ENCODE measurements at places on chromosomes 4 and X. TPM values are rescaled to one million over a fixed set of nuclear protein-coding genes. Genes with fewer than 3 reads are reported as not detected.
A peak's percentile ranks its signal among the peaks of the same experiment; 100 is the strongest.

- DNase-seq = peak; percentile 41
- H3K27ac ChIP-seq = no peak overlapping the region
- H3K4me1 ChIP-seq = no peaks in the 10 kb centered on the region
- H3K27me3 ChIP-seq = no peaks in the 10 kb centered on the region
Observed at GRCh38 chr4:176226736-176227135, 31.4 kb upstream of the SPATA4 start.

Gene TNMD
- total RNA-seq = not detected

Gene CXorf38
- total RNA-seq = 12.8 TPM

DNA sequence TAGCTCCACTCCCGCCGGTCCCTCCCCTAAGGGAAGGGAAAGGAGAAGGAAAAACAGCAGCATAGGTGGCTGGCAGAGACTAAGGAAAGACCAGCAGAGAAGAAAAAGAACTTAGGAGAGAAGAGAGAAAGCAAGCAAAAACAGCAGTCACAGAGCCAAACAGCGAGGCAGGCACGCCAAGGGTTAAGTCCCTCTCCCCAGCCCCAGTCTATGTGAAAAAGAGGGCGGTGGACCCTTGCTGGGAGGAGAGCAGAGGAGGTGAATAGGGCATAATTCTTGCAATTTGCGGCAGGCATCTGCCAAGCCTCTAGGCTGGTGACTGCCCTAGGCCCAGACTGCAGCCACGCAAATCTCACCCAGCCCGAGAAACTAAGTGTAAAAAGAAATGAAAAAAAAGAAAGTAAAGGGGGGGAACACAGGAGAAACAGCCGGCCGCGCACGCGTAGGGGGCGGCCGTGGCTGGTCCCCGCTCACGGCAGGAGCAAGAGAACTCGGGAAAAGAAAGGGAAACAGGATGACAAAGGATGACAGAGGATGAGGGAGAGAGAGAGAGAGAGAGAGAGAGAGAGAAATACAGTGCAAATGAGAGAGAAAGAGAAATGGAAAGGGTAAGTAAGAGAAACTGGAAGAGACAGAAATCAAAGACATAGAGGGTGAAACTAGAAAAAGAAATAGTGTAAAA lies 48.6 kb downstream of the MAGEA9 start:
- H3K4me3 ChIP-seq = peak overlapping the region; percentile 54
- H3K4me1 ChIP-seq = peaks cover 6% of the 10 kb centered on the region
- H3K27ac ChIP-seq = peak overlapping the region; percentile 81
- H3K36me3 ChIP-seq = no peaks in the 10 kb centered on the region
- DNase-seq = peak; percentile 24

- peak; percentile 2 for DNase-seq
- H3K36me3 ChIP-seq = no peaks in the 10 kb centered on the region
- H3K4me3 ChIP-seq = no peak overlapping the region
- H3K4me1 ChIP-seq = no peaks in the 10 kb centered on the region
Observed at GRCh38 chr4:106762666-106763443, 273.3 kb downstream of the DKK2 start.

DNA sequence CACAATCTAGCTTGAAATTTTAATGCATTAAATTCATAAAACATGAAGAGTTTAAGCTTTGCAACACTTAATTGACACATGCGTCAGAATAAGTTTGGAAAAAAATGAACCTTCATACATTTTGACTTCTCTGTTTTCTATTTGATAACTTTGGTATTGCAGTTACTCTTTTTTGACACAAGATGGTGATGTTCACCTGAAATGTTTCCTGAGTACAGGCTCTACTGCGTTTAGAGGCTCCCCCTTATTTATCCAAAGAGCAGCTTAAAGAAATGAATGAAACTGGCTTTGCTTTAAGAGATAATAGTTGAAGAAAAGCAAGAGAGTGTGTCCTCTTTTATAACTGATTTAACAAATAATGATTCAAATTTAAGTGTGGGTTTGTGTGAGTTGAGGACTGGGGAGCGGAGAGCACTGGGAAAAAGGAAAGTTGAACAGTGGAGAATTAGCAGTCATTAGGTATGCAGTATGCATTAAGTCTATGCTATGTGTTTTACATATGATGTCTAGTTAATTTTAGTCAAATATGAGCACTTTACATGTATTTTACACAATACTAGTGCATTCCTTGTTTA lies 180.6 kb upstream of the NUDT6 start:
- H3K27ac ChIP-seq = no peak overlapping the region
- H3K4me3 ChIP-seq = no peak overlapping the region
- DNase-seq = peak; percentile 33
- H3K27me3 ChIP-seq = no peaks in the 10 kb centered on the region
- no peaks in the 10 kb centered on the region for H3K4me1 ChIP-seq
- H3K36me3 ChIP-seq = no peaks in the 10 kb centered on the region

Gene ADH6
- not detected for total RNA-seq

Gene TSPAN7
- 3.5 TPM for total RNA-seq

DNA sequence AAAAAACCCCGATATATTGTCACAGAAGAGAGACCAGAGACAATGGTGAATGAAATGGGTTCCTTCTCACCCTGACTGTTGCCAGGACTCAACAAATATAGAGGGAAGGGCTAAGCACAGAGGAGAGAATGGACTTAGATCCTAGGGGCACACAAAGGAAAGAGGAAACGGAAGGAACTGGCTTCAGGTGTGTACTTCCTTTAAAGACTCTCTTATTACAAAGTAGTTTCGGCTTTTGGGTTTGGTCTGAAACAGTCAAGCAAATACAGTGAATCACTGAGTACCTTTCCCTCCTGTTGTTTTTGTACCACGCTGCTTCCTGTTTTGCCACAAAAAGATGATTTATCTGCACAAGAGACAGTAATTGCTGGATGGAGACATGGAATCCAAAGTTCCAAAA lies 46.1 kb upstream of the S100G start:
- no peak for DNase-seq
- no peaks in the 10 kb centered on the region for H3K27me3 ChIP-seq
- H3K4me3 ChIP-seq = no peak overlapping the region
- peak overlapping the region; percentile 59 for H3K27ac ChIP-seq
- peaks cover 12% of the 10 kb centered on the region for H3K4me1 ChIP-seq
- H3K36me3 ChIP-seq = no peaks in the 10 kb centered on the region

Gene EPHA5
- total RNA-seq = 1.3 TPM

- no peaks in the 10 kb centered on the region for H3K27me3 ChIP-seq
- no peak overlapping the region for H3K4me3 ChIP-seq
- no peak for DNase-seq
- H3K36me3 ChIP-seq = no peaks in the 10 kb centered on the region
- H3K4me1 ChIP-seq = no peaks in the 10 kb centered on the region
- no peak overlapping the region for H3K27ac ChIP-seq
Observed at GRCh38 chrX:121457096-121457495, 409.7 kb downstream of the GLUD2 start.

GRCh38 chrX:75228854-75229253 lies 45.0 kb upstream of the UPRT start:
- no peak overlapping the region for H3K27ac ChIP-seq
- H3K4me1 ChIP-seq = no peaks in the 10 kb centered on the region
- DNase-seq = no peak

Gene GAGE12J
- not detected for total RNA-seq

GRCh38 chr4:165597581-165598480 lies 219.0 kb downstream of the CPE start:
- DNase-seq = no peak
- H3K4me1 ChIP-seq = no peaks in the 10 kb centered on the region
- no peak overlapping the region for H3K27ac ChIP-seq
- no peaks in the 10 kb centered on the region for H3K27me3 ChIP-seq
- no peaks in the 10 kb centered on the region for H3K36me3 ChIP-seq

DNA sequence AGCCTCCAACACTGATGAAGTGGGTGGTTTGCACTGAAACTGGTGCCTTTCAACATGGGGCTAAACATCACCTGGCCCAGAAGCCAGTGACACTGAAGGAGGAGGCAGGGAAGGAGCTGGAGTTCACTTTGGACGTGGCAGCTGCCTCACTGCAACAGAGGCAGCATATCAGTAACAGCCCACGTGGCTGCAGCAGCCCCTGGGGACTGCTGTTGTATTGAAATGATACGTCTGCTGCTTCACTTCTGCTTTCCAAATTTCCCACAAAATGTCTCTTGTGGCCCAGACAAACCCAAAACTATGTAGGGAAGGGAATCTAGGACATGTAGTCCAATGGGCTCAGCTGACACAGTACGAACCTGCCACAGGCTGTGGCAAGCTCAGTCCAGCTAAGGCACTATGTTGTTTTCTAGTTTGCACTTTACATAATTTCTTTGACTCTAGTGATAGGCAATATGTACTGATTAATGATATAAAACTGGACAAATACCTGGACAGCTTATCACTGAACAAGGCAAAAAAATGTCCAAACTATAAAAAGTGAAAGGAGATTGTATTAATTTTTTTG lies 84.7 kb upstream of the RAPGEF2 start:
- H3K27me3 ChIP-seq = no peaks in the 10 kb centered on the region
- no peaks in the 10 kb centered on the region for H3K36me3 ChIP-seq
- H3K27ac ChIP-seq = no peak overlapping the region
- H3K4me1 ChIP-seq = no peaks in the 10 kb centered on the region
- DNase-seq = no peak

GRCh38 chr4:26206999-26207398 lies 113.8 kb upstream of the RBPJ start:
- peaks cover 10% of the 10 kb centered on the region for H3K4me1 ChIP-seq
- H3K27ac ChIP-seq = no peak overlapping the region
- H3K4me3 ChIP-seq = no peak overlapping the region
- DNase-seq = peak; percentile 31
- no peaks in the 10 kb centered on the region for H3K36me3 ChIP-seq
- H3K27me3 ChIP-seq = peaks cover 8% of the 10 kb centered on the region

Gene STARD8
- total RNA-seq = 1.0 TPM

DNA sequence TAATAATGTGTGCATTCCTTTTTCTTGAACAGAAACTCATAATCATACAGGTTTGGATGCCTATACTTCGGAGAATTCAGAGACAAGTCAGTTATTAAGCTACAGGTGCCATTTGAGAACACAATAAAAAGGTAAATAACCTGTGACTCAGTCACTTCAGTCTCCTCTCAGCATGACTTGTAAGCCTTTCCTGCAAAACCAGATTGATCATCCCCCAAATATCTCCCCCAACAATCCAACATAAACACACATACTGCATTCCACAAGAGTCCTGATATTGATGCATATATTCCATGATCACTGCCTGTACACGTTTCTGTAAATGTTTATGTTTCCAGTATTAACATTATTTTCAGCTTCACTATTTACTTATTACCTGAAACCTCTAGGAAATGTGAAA lies 110.8 kb downstream of the PWWP3B start:
- H3K4me3 ChIP-seq = no peak overlapping the region
- H3K27me3 ChIP-seq = no peaks in the 10 kb centered on the region
- H3K36me3 ChIP-seq = no peaks in the 10 kb centered on the region
- no peak overlapping the region for H3K27ac ChIP-seq
- H3K4me1 ChIP-seq = no peaks in the 10 kb centered on the region
- no peak for DNase-seq

Gene CNOT6L
- 34.0 TPM for total RNA-seq

- H3K4me1 ChIP-seq = no peaks in the 10 kb centered on the region
- H3K4me3 ChIP-seq = no peak overlapping the region
- no peak for DNase-seq
- no peak overlapping the region for H3K27ac ChIP-seq
Observed at GRCh38 chrX:79270401-79270800, 96.7 kb downstream of the ITM2A start.

DNA sequence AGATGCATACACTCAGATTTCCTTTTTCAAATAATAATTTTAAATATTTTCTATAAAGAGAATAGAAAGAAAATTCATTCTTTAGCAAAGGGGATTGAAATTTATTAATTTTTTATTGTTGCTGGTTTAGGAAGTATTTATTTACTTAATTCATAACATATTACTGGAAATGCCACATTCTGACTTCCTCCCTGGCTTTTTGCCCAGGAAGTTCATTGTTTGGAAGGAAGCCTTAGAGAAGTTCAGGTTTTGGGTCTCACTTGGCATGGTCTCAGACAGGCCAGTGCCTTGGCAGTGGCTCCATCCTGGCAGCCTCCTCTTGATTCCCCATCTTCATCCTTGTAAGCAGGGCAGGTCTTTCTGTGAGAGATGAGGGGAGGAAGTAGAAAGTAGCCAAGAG lies 50.5 kb downstream of the IL15 start:
- H3K4me3 ChIP-seq = no peak overlapping the region
- H3K36me3 ChIP-seq = no peaks in the 10 kb centered on the region
- no peaks in the 10 kb centered on the region for H3K27me3 ChIP-seq
- H3K4me1 ChIP-seq = no peaks in the 10 kb centered on the region

Gene KCND1
- total RNA-seq = 5.6 TPM

GRCh38 chrX:153411255-153411987 lies at the start of gene ZFP92:
Gene ZFP92, plus strand, starts transcription at chrX:153411472. Its CDS starts 6,851 bp downstream, at chrX:153418323.
- H3K4me3 ChIP-seq = peak within 1 kb of the TSS; percentile 28
- H3K27ac ChIP-seq = no peak within 1 kb of the TSS
- no peaks in the 10 kb centered on the region for H3K36me3 ChIP-seq
- H3K27me3 ChIP-seq = no peaks in the 10 kb centered on the region

- no peaks in the 10 kb centered on the region for H3K36me3 ChIP-seq
- H3K27me3 ChIP-seq = no peaks in the 10 kb centered on the region
- no peak overlapping the region for H3K4me3 ChIP-seq
- H3K4me1 ChIP-seq = no peaks in the 10 kb centered on the region
- H3K27ac ChIP-seq = no peak overlapping the region
Observed at GRCh38 chrX:150269605-150270254, 93.4 kb upstream of the MAMLD1 start.

DNA sequence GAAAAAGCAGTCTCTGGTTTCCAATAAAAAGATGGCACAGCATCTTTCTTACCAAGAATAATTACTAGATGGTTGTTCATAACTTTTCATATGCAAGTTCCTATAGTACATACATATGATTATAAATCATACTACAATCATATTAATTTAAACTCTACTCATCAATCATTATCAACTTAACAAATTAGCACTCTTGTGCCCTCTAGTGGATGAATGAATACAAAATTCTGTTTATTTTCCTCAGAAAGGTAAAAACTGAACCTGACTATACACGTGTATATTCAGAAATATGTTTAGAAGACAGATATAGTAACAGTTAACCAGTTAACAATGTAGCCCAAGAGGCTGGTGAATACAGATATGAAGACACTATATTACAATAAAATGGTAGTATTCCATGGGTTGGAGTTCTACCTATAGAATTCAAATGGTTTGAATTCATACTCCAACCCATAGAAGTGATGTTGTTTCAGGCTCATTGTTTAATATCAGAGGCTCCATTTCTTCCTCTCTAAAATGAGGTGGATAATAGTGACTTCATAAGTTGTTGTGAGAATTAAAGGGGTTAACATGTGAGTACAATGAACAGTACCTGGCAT lies 100.0 kb downstream of the ADAMTS3 start:
- peak; percentile 18 for DNase-seq
- no peaks in the 10 kb centered on the region for H3K36me3 ChIP-seq
- H3K4me3 ChIP-seq = no peak overlapping the region
- no peak overlapping the region for H3K27ac ChIP-seq
- no peaks in the 10 kb centered on the region for H3K27me3 ChIP-seq
- H3K4me1 ChIP-seq = no peaks in the 10 kb centered on the region

- H3K27ac ChIP-seq = no peak overlapping the region
- H3K4me3 ChIP-seq = no peak overlapping the region
- no peaks in the 10 kb centered on the region for H3K36me3 ChIP-seq
- DNase-seq = no peak
Observed at GRCh38 chrX:39703307-39703706, 394.5 kb downstream of the BCOR start.

Gene AFM
- not detected for total RNA-seq

Measured in astrocyte (in vitro differentiated cells and primary cell).